AML-193 (cell line): ENCODE measurements at places on chromosomes 6 and 20.

GRCh38 chr6:90003069-90003795 lies 109.0 kb downstream of the GJA10 start:
- DNase-seq: no peak

- no peak for DNase-seq
Observed at GRCh38 chr20:64220891-64221527, 34.5 kb upstream of the PCMTD2 start.

GRCh38 chr6:112560651-112561050 lies 213.5 kb downstream of the RFPL4B start:
- DNase-seq: no peak

- DNase-seq: no peak
Observed at GRCh38 chr6:106886081-106886843, 88.3 kb downstream of the CD24 start.

GRCh38 chr6:30311671-30312070 lies 15.1 kb upstream of the TRIM39 start:
- no peak for DNase-seq

GRCh38 chr6:144259986-144260385 lies 25.1 kb upstream of the UTRN start:
- DNase-seq: no peak

- DNase-seq: no peak
Observed at GRCh38 chr6:37877373-37878149, 58.0 kb downstream of the ZFAND3 start.

DNA sequence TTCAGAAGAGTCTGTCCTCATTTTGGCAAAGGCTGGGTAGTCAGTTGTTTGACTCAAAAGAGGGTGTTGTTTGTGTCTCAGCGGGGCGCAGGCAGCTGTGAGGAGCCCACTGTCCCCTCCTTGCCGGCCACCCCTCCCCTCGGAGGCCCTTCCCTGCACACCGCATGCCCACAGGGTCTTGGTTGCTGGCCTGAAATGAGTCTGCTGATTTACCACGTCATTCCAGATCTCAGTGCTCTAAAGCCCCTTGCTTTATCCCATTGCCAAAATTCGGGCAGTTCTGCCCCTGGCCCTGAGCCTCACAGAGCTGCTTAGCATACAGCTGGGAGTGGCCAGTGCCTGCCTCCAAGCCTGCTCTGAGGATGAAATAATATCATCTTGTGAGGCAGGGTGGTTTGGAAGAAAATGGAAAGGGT lies 220.7 kb downstream of the UST start:
- DNase-seq: no peak

DNA sequence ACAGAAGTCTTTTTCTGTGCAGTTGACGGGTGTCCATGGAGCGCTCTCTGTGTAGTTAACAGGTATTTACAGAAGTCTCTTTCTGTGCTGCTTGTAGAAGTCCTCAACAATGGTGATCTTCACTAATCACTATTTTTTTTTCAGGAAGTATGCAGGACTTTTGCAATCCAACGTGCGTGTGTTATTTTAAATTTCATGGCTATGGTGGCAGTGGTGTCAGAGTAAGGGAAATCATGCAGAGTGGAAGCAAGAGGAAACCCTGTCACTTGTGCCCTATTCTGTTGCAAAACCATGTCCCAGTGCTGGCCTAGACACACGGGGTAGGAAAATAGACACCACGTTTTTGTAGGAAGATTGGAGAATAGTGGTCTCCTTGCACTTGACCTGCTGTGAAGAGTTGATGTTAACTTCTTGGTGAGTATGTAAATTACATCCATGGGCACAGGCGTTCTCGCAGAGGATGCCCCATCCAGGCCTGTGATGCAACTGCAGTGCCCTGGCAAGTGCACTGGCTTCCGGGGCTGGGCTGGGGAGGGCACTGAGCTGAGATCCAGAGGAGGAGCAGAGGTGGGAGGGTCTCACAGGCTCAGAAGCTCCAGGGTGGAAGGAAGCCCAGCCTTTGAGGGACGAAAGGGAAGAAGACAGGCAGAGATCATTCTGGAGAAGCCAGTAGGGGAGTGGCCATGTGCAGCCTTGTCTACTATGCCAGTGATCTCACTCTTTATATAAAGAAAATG lies 146.5 kb downstream of the SYCP2 start:
- peak; percentile 79 for DNase-seq

GRCh38 chr6:45922728-45923351 lies 92.8 kb downstream of the CLIC5 start:
- peak; percentile 53 for DNase-seq

DNA sequence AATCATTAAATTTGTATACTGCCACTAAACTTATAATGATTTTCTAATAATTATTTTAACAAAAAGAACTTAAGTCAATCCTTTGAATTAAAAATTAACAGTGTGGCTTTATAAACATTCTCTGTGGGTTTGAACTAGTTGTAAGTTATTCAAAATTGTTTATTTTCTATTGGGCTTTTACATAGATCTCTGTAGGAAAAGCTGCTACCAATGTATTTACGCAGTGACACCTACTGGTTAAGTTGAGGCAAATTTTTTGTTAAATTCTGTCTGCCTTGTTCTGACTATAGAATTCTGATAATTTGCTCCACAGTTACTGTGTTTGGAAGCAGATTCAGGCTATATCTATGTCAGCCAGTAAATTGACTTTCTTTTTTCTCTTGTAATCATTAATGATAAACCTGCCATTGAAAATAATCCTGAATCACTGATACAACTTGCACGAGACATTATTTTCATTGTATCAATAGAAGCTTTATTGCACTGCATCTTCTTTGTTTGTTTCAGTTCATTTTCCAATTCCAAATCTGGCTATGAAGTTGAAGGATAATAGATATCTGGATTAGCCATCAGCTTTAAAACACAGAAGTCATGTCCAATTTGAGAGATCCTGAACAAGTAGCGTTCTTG lies 66.0 kb upstream of the UTRN start:
- peak; percentile 85 for DNase-seq

GRCh38 chr20:53399592-53400335 lies 193.9 kb downstream of the ZNF217 start:
- peak; percentile 4 for DNase-seq

DNA sequence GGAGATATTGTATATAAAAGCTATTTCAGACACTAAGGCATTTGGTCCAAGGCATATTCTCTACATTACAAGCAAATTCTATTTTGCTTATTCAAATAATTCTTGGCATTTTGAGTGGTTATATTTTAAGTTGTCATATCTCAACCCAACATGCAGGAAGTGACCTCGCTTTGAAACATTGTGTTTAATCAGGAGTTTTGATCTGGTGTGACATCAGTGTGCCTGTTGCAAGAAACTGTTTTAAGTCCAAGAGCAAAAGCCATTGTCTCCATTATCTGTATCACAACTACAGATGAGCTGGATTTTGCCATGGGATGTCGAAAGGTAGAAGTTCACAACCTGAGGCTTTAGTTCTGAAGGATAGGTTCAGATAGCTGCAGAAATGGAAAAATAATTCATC lies 509.9 kb upstream of the ID4 start:
- DNase-seq: no peak

- no peak for DNase-seq
Observed at GRCh38 chr6:127933852-127934840, 33.3 kb upstream of the THEMIS start.

GRCh38 chr6:20744911-20745557 lies 210.8 kb downstream of the CDKAL1 start:
- DNase-seq: no peak

DNA sequence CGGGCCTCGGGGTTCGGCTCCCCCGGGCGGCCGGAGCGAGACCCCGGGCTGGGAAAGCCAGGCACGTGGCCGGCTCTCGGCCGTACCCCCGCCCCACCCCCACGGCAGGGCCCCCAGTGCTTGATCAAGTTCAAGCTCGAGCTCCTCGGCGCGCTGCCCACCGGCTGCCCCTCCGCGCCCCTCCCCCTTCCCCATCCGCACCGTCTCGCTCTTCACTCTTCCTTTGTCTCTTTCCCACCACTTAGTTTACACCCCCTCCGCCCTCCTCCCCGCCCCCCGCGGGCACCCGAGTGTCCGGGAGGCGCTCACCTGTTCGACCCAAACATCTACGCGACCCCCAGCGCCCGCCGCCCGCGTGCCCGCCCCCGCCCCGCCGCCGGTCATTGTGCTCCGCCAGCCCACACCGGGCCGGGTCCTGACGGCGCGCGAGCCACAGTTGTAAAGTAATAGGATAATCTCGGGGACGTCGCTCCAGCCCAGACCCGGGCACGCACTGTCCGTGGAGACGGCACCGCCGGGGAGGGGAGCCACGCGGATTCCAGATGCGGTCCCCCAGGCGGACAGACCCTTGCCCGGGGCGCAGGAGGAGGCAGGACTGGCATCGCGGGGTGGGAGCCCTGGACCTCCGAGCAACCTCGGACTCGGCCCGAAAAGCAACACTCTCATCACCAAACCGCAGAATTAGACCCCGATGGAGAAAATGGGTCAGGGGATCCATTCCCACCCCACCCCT lies 100.7 kb downstream of the NOL4L start:
- DNase-seq: no peak

GRCh38 chr20:34618676-34619075 lies 58.2 kb downstream of the PIGU start:
- no peak for DNase-seq

DNA sequence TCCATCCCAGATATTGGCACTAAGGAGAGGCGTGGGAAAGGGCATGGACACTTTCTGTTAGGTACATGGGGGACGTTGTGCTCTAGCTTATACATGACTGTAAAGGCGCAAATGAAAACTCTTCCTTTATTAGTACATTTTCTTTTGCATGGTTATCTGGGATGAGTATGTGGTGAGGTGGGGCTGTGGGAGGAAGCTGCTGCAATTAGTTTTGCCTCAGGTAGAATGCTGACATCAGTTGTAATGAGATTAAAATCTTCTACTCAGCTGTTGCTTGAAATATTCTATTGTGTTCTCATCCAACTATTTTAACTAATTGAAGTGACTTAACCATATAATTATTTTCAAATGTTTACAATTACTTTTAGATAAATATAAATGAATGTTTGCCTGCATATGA lies 218.3 kb upstream of the FLRT3 start:
- DNase-seq: no peak

GRCh38 chr20:59577037-59577808 lies 27.1 kb upstream of the PHACTR3 start:
- no peak for DNase-seq

GRCh38 chr20:5056801-5057599 lies 55.7 kb upstream of the SLC23A2 start:
- peak; percentile 90 for DNase-seq

GRCh38 chr6:91816335-91816734 lies 1229.5 kb upstream of the MAP3K7 start:
- no peak for DNase-seq

DNA sequence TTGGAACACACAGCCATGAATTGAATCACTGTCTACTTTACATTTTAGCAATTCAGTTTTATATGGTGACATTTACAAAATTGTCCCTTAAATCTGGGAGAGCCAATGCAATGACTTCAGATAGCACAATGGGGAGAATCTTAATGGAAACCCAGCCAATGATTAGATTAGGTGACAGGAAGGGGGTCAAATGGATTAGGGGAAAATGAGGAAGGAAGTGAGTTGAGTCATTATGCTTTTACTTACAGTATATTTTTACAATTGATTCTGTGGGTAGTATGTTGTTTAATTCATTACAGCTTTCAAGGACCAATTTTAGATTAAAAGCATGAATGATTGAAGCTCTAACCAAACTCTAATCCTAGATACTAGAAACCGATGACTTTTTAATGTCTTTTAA lies 229.8 kb downstream of the SOX4 start:
- DNase-seq: no peak

- DNase-seq: no peak
Observed at GRCh38 chr6:127635091-127635490, 58.1 kb downstream of the C6orf58 start.

DNA sequence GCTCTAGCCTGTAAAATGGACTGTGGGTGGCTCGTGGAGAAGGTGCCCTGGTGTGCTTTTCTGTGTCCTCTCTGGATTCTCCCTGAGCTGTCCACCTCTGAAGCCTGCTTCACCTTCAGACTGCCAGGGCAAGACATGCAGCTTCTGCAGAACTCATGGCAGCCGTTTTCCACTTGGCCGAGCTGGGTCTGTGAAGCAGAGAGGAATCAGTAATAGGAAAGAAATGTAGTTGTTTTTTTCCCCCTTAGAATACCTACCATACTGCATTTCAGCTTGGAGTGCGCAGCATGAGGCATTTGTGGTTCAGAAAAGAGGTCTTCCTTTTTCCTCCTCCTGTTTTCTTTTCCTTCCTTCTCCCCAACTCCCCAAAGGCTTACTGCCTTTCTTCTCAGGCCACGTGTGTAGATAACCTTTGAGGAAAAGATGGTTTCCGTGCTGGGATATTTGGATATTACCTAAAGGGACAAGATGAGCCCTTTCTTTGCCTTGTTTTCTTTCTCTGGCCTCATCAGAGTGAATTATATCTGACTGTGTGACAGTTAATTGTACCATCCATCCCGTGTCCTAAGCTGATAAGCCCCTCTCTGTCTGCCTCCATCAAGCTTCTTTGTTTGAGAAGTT lies 39.4 kb downstream of the RREB1 start:
- no peak for DNase-seq

- DNase-seq: peak; percentile 78
Observed at GRCh38 chr20:36645998-36646397, at the start of gene SLA2. TSS of gene SLA2 (minus strand) at chr20:36646196. CDS start at chr20:36641335, 4,861 bp downstream.

- DNase-seq: peak; percentile 23
Observed at GRCh38 chr20:32823737-32824588, 4.2 kb downstream of the MAPRE1 start.

DNA sequence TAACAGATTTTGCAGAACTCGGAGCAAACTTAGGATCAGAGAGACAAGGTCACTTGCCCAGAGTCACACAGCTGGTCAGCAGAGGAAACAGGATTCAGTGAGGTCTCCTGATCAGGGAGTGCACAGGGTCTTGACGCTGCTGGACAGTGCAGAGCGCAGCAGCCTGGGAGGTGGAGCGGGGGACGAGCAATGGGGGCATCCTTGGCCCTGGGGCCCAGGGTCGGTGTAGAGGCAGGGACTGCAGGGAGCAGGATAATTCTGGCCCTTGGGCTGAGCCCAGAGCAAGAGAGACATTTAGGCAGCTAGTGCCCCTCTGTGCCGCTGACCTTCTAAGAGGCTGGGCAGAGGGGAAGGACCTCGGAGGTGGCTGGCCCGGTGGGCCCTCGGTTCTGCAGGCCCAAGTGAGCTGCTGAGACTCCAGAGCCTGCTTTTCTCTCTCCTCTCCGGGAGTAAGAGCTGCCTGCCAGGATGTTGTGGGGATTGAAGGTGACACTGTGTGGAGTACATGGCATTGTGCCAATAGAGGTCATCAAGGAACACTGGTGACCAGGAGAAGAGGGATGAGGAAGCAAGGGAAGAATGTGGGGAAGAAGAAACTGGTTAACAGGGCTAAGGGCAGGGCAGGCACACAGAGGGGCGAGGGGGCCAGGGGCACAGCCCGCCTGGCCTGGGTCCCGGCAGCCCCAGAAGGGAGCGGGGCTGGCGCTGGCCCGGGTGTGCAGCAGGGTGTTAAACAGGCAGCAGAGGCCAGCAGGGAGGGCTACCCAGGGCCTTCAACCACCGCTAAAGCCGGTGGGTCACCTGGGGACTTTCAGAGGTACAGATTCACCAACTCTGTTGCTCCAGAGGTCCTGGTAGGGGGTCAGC lies 122.0 kb downstream of the AGPAT4 start:
- DNase-seq: no peak

DNA sequence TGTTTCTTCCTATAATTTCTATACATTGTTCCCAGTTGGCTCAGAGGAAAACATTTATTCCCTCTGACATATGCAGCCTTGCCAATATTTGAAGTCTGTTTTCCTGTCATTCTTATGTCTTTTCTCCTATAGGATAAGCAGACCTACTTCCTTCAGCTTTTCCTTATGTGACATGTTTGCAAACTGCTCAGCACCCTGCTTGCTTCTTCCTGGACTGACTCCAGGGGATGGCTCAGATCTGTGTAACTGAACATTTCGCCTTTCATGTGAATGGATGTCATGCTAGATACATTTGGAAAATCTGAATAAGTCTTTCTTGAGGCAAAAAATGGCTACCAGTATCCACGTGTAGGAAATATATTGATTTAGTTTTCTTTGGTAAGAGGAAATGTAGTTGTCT lies 113.2 kb downstream of the CARMIL1 start:
- DNase-seq: no peak
